Fibroblast of skin of right biceps (primary cell): ENCODE measurements at places on chromosomes 5 and 9.

GRCh38 chr5:39424736-39425637 lies at the start of gene DAB2:
Gene DAB2, minus strand, starts transcription at chr5:39424980. Its CDS starts 30,660 bp downstream, at chr5:39394320.
- DNase-seq = peak; percentile 99

DNA sequence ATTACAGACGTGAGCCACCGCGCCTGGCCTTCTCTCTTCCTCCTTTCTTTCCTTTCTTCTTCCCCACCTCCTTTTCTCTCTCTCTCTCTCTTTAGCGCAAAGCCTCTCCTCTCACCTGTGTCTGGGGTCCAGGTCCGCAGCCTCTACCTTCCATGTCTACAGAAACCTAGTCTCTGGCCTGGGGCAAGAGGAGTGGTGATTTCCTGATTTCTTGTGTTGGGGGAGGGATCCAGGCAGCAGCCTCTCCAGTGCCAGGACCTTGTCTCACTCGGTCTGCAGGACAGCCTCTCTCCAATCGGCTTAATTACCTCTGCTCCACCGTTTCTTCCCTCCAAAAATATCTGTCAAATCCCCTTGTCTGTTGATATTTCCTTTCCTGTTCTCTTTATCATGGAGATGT lies 16.1 kb upstream of the FAM120A start:
- DNase-seq = no peak

- peak; percentile 34 for DNase-seq
Observed at GRCh38 chr9:5516453-5517220, 6.3 kb downstream of the PDCD1LG2 start.

GRCh38 chr5:156584871-156585270 lies 257.9 kb downstream of the SGCD start:
- no peak for DNase-seq

- DNase-seq = no peak
Observed at GRCh38 chr9:2709645-2710101, 7.6 kb upstream of the KCNV2 start.

GRCh38 chr5:55530669-55531068 lies 4.1 kb downstream of the PLPP1 start:
- DNase-seq = no peak

DNA sequence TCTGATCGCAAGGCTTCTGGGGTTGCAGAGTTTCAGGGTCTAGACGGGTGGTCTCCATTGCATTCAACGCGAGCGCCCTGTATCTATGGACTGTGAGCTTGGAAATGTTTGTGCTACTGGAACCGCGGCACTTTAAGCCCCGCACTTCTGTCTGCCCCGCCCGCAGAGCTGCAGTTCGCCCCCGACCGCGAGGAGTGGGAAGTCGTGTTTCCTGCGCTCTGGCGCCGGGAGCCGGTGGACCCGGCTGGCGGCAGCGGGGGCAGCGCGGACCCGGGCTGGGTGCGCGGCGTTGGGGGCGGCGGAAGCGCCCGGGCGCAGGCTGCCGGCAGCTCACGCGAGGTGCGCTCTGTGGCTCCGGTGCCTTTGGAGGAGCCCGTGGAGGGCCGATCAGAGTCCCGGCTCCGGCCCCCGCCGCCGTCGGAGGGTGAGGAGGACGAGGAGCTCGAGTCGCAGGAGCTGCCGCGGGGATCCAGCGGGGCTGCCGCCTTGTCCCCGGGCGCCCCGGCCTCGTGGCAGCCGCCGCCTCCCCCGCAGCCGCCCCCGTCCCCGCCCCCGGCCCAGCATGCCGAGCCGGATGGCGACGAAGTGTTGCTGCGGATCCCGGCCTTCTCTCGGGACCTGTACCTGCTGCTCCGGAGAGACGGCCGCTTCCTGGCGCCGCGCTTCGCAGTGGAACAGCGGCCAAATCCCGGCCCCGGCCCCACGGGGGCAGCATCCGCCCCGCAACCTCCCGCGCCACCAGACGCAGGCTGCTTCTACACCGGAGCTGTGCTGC lies 1.0 kb downstream of the ADAMTS19 start:
- peak; percentile 36 for DNase-seq
